Activated naive CD8-positive, alpha-beta T cell treated with anti-CD3 and anti-CD28 coated beads for 36 hours (primary cell): ENCODE measurements at places on chromosomes 4 and X.
A peak's percentile ranks its signal among the peaks of the same experiment; 100 is the strongest.

DNA sequence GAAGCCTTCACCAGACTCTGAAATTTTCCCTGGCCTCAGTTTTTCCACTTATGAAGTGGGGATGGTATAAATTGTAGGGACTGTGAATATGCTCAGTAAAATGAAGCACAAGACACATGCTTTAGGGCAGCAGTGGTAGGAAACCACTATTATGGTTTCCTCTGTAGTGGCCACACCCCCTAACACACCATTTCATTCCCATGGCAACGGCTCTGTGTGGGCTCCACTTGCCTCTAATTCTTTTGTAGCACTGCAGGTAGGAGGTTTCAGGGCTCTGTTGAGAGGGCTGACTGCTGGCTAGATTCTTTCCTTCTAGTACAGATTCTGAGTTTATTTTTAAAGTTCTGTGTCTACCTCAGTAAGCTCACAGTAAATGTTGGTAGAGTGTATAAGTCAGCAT, 3.5 kb upstream of the VMA21 start:
- peak; percentile 59 for DNase-seq

GRCh38 chr4:127782025-127782274, 172 bp upstream of the HSPA4L start:
- DNase-seq, result peak; percentile 76

GRCh38 chr4:111040904-111041303, 418.0 kb upstream of the PITX2 start:
- DNase-seq, result no peak

DNA sequence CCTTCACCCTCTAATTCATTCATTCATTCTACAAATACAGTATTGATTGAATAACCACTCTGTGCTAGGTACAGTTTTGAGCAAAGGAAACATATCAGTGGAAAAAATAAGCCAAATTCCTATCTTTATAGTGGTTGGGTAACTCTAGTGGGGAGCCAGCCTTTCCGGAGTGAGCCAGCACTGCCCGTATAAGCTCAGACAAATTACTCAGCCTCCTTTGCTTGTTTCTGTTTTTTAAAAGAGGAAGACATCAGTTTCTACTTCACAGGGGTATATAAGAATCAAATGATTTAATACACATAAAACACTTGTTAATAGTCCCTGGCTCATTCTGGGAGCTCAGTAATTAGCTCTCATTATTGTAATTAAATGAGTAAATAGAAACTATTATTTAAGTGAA, 238.2 kb upstream of the MAD2L1 start:
- DNase-seq, result no peak

DNA sequence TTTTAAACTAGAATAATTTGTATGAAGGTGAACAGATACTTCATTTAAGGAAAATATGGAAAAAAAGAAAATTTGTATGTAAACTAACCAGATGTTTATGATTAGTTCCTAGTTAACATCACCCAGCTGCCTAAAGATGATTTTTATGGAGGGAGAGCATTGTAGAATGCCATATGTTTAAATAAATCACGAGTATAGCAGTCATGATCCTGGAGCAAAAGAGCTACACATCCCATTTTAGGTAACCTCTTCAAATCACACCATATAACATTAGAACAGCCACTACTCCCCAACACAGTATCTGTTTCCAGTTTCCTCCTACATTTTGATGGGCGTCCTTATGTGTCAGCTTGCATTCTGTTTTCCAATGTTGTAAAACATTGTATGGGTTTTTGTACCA, 571.9 kb upstream of the FAM241A start:
- DNase-seq, result no peak
